ENCODE measurements at places on chromosomes 6 and 20. TPM values are rescaled to one million over a fixed set of nuclear protein-coding genes. Genes with fewer than 3 reads are reported as not detected.

- no peak for DNase-seq
These were observed 15.0 kb upstream of the ZBTB24 start for GRCh38 chr6:109498052-109498451.

DNA sequence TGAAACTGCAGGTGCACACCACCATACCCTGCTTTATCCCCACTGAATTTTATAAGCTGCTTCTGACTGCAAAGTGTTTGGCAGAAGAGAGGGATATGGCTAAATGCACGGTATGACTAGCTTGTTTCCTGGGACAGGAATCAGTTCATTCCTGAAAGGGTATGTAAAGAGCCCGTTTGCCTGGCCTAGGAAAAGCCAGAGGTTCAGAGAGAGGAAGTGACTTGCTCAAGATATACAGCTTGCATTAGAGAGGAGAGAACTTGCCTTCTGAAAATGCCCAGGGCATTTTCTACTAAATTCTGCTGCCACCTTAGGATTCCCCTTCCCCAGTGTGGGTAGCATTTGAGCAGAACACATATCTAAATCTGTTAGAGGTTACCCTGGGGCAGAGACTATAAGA, 683 bp upstream of the GCNT2 start:
- DNase-seq: peak; percentile 61

- DNase-seq: peak; percentile 52
These were observed 9.0 kb upstream of the TULP4 start for GRCh38 chr6:158303210-158303731.

DNA sequence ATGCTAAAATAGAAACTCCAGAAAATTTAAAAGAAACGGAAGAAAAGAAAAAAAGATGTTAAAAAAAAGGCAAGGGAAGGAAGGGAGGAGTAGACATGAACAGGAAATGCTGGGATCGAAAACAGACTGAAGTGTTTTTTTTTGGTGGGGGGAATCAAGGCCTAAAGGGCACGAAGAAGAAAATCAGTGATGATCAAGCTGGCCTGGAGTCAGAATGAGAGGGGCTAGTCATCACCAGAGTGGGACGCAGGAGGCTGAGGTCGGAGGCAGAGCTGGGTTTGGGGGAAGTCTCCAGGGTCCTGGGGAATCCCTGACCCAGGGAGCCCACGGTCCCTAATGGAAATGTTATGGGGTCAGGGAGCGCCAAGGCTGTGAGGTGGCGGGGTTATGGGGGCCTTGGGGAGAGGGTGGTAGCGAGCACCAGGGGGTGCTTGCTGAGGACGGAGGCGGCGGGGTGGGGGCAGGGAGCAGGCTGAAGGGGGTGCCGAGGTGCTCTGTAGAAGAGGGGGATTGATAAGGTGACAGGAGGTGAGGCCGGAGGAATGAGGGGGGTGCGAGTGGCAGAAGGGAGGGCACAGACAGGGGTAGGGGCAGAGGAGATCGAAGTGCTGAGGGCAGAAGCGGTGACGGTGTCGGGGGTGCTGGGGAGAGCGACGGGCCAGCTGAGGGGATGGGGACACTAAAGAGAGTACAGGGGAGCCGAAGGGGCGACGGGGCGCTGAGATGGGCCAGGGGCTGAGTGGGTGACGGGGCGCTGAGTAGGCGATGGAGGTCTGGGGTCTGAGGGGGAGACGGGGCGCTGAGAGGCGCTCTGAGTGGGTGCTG, 684 bp downstream of the ZNFX1 start:
- DNase-seq: no peak

- DNase-seq: no peak
These were observed 106.6 kb downstream of the RNASET2 start for GRCh38 chr6:166849749-166850183.

DNA sequence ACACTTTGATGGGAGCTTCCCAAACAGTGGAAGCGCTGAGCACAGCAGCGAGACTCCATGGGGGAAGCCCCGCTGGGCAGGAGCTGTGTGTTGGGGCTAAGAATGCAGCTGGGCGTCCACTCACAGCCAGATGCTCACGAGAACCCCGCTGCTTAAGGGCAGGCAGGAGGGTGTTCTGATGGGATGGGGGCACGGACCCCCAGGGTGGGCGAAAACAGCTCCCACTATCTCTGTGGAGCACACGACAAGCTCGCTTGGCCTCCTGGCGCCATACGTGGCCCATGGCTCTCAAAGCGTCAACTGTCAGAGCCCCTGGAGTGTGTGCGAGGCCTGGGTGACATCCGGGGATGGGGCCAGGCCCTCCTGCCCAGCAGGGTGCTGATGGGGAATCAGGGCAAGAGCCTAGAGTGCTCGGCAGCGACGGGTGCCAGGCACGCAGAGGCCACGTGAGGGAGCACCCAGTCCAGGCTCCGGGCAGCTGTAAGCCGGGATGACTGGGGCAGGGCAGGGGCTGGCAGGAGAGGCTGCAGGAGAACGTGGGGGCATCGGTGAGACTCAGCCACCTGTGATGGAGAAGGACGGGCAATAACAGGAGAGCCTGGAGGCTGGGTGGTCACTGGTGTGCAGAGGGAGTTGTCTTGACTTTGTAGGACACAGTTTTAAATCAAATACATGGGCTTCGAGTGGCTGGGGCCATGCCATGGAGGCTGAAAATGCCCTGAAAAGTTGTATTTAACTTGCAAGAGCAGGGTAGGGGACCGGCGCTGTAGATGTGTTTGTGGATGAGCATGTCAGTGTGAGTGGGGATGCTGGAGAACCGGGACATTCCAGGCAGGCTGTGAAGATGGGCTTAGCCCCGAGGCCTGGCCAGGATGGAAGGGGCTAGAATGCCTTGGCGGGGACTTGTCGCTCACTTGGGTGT, 27.3 kb downstream of the PYGB start:
- DNase-seq: no peak

Gene TMEM244
- total RNA-seq: not detected

All from foreskin keratinocyte (primary cell).